ENCODE measurements at places on chromosomes 13 and 19.
A peak's percentile ranks its signal among the peaks of the same experiment; 100 is the strongest.

- DNase-seq: no peak
These were observed 119.7 kb upstream of the SPATA13 start for GRCh38 chr13:24040835-24041234.

DNA sequence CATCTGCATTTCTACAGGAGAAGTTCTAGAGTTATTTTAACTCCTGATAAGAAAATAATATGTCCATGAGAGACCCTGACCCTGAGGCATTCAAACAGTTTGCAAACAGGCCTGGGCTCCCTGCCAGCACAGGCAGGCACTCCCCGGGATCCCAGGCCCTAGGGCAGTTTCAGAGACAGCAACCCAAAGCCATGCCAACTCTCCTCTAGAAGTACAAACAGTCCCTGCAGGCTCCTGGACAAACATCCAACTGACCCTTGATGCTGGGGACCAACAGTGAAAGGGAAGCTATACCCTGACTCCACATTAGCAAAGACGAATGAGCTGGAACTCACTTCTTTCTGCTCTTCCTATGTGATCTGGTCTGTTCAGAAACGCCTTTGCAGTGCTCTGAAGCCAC is 44.8 kb downstream of the CCDC70 start:
- no peak for DNase-seq

GRCh38 chr13:35140321-35140720 is 198.3 kb downstream of the NBEA start:
- DNase-seq: no peak

- DNase-seq: no peak
These were observed 23.5 kb downstream of the LGALS16 start for GRCh38 chr19:39679056-39679790.

DNA sequence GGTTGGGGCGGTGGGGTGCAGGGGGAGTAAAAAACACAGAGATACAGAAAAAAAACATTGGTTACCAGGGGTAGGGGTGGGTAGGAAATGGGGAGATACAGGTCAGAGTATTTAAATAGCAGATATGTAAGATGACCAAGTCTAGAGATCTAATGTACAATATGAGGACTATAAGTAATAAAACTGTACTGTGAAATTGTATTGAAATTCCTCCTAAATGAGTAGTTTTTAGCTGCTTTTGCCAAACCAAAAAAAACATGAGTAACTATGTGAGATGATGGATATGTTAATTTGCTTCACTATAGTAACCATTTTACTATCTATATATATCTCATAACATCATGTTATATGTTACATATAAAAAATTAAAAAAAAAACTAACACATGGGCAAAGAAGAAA is 29.6 kb downstream of the VWA8 start:
- DNase-seq: no peak

GRCh38 chr13:23615395-23616081 is 45.3 kb downstream of the TNFRSF19 start:
- DNase-seq: no peak

GRCh38 chr13:108210551-108210950 is 4.8 kb downstream of the LIG4 start:
- DNase-seq: no peak

DNA sequence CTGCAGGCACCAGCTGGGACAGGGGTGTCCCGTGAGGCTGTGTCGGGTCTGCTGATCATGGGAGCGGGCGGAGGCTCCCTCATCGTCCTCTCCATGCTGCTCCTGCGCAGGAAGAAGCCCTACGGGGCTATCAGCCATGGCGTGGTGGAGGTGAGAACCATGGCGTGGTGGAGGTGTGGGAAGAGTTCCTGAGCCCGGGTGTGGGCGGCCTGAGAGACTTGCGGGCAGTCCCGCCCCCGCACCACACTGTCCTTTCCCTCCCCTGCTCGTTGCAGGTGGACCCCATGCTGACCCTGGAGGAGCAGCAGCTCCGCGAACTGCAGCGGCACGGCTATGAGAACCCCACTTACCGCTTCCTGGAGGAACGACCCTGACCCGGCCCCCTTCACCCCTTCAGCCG is 10.7 kb downstream of the APLP1 start:
- no peak for DNase-seq

DNA sequence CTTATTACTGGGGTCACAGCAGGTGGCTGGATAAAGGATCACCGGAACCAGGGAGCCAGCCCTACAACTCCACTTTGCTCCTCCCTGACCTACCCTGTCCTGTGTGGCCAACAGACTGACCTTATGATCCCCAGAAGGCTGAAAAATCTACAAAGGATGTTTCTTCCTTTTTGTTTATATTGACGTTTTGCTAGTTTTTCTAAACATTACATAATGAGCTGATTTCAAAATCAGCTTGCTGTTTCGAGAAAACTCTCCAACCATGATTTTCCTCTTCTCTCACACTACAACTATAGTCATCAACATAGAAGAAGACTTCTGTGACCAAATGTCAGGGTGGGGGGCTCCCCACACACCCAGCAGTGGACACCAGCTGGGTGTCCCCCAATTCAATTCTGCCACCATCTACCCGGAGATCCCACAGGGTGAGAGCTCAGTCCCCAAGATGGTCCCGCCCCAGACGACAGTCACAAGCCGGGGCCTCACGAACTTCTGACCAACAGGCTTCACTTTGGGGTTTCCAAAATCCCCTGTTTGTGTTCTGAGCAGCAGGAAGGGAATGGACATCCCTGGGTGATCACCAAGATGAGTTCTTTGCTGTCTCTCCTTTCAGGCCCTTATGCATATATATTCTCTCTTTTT is 35.0 kb downstream of the ZNF536 start:
- DNase-seq: no peak

- DNase-seq: peak; percentile 88
These were observed 13.0 kb upstream of the JUND start for GRCh38 chr19:18294467-18294864.

GRCh38 chr13:53890696-53891095 is 862.1 kb downstream of the OLFM4 start:
- DNase-seq: no peak

DNA sequence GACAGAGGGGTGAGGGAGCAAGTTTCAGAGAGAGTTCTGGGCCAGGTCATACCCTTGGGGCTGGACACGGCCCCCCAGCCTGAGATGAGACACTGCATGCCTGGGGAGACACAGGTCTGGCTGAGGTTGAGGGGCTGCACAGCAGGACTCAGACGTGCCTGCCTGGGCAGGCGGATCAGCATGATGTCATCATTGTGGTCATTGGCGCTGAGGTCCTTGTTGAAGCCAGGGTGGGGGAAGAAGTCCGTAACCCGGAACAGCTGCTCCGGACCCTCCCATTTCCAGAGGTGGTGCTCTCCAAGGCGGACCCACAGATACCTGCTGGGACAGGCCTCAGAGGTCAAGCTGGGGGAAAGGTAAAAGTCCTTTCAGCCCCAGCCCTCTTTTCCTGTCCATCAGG is 5.0 kb upstream of the KLK8 start:
- DNase-seq: no peak

DNA sequence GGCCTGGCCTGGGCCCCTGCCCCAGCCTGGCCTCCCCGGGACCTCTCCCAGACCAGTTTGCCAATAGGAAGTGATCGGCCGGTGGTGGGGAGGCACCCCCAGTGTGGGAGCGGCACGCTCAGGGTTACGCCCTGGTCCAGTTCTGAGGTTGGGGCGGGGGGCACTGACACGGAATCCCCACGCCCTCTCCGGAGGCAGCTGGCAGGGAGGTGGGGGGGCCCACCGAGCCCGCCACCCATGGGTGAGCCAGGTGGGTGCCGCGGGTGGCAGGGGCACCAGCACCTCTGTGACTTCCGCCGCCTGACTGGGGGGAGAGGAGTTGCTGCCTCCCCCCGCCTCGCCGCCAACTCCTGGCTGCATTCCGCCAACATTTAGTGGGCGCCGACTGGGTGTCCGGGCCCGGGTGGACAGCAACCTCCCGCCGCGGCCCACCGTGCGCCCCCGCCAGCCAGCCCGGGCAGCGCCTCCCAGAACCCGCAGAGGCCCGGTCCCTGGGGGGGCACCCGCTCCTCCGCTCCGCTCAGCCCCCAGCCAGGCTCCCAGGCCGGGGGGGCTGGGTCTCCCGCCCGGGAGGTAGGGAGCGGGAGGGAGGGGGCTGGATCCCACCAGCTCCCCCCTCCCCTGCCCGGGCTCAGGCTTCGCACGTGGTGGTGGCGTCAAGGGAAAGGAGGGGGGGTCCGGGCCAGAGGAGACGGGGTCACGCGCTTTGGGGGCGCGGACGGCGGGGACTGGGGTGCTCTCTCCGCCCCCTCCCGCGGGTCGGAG is 2.0 kb downstream of the ZBTB7A start:
- no peak for DNase-seq
